ENCODE measurements at places on chromosomes 4 and X. TPM values are rescaled to one million over a fixed set of nuclear protein-coding genes. Genes with fewer than 3 reads are reported as not detected.

CT45A2 gene
- total RNA-seq = not detected

ZMAT1 gene
- total RNA-seq = not detected

EMCN gene
- not detected for total RNA-seq

ATP1B4 gene
- not detected for total RNA-seq

CDX4 gene
- total RNA-seq = not detected

TLR8 gene
- not detected for total RNA-seq

TEX13B gene
- not detected for total RNA-seq

IL1RAPL1 gene
- 12.5 TPM for total RNA-seq

GYPE gene
- 0.54 TPM for total RNA-seq

PLP1 gene
- 0.28 TPM for total RNA-seq

NPY1R gene
- under 0.01 TPM for total RNA-seq

SEPSECS gene
- 6.7 TPM for total RNA-seq

IQSEC2 gene
- 3.9 TPM for total RNA-seq

TMEM35A gene
- total RNA-seq = 12.8 TPM

PQBP1 gene
- total RNA-seq = 120 TPM

TFDP3 gene
- total RNA-seq = not detected

GPR34 gene
- total RNA-seq = not detected

EDA gene
- under 0.01 TPM for total RNA-seq

PABPC1L2B gene
- total RNA-seq = not detected

F9 gene
- total RNA-seq = not detected

SPANXB1 gene
- total RNA-seq = not detected

STATH gene
- not detected for total RNA-seq

MUC7 gene
- total RNA-seq = not detected

GPR143 gene
- total RNA-seq = not detected

NPY2R gene
- not detected for total RNA-seq

OTOP1 gene
- not detected for total RNA-seq

MID1 gene
- 63.0 TPM for total RNA-seq

PJA1 gene
- 26.7 TPM for total RNA-seq

SLC6A14 gene
- total RNA-seq = not detected

TMPRSS11D gene
- not detected for total RNA-seq

TCEAL2 gene
- not detected for total RNA-seq

PPBP gene
- not detected for total RNA-seq

TMEM47 gene
- total RNA-seq = 134 TPM

RAB40A gene
- under 0.01 TPM for total RNA-seq

HTN3 gene
- not detected for total RNA-seq

FANCB gene
- 14.4 TPM for total RNA-seq

NDP gene
- 0.28 TPM for total RNA-seq

GAB3 gene
- 1.9 TPM for total RNA-seq

UBE2A gene
- 20.3 TPM for total RNA-seq

AGA gene
- total RNA-seq = 35.8 TPM

ADGRA3 gene
- 30.3 TPM for total RNA-seq

PPARGC1A gene
- total RNA-seq = under 0.01 TPM

HSD17B13 gene
- total RNA-seq = under 0.01 TPM

GPRIN3 gene
- not detected for total RNA-seq

ZFYVE28 gene
- total RNA-seq = 0.56 TPM

PPP4R3C gene
- not detected for total RNA-seq

LIMCH1 gene
- 2.9 TPM for total RNA-seq

PPEF1 gene
- total RNA-seq = not detected
